ENCODE measurements at places on chromosomes 4 and X.
A peak's percentile ranks its signal among the peaks of the same experiment; 100 is the strongest.

- DNase-seq: no peak
Measured at GRCh38 chr4:104015680-104016079, 295.9 kb upstream of the TACR3 start.

DNA sequence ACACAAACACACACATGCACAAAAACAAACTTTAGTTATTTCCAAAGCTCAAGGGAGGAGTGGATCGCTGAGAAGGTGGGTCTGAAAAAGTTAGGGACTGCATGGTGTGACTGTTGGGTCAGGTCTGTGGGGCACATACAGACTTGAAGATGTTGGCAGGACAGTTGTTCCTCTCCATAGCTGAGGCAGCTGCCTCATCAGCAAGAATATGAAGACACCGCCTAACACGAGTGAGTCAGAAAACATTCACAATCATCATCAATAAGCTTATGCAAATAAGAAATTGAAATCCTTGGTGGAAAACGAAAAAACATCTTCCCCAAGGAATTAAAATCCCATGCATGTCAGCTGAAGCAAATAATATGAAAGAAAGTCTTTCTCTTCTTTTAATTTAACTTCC lies 148.0 kb downstream of the COL25A1 start:
- DNase-seq: no peak

- no peak for DNase-seq
Measured at GRCh38 chrX:132353430-132353829, 134.2 kb upstream of the RAP2C start.

DNA sequence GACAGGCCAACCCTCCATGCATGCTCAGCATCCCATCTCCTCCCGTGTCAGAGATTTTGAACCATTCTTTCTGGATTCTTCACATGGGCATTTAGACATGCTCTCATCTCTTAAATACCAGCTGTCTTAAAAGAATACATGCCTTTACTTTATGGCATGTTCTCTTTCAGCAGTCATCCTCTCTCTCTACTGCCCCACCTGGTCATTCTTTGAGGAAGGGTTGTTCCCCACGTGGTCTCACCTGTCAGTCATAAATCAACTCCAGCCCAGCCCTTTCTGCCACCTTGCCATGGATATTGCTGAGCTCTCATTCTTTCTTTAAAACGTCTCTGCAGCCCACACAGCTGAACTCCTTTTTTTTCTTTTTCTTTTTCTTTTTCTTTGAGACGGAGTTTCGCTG lies 111.3 kb downstream of the ARHGAP10 start:
- no peak for DNase-seq

DNA sequence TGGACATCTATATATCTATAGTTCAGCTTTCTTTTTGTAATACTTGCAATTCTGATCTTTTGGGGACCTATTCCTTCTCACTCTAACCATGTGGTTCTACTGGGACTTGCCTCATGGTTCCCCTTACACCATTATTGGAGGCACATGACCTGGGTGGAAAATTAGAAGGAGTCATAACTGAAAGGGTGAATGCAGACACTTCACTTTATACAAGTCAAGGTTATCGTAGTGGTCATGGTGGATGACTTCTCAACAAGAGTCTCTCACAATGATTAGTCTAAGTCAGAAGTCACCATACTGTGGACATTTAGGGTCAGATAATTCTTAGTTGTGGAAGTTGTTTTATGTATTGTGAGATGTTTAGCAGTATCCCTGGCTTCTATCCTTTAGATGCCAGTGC lies 10.5 kb upstream of the EIF4E start:
- no peak for DNase-seq

DNA sequence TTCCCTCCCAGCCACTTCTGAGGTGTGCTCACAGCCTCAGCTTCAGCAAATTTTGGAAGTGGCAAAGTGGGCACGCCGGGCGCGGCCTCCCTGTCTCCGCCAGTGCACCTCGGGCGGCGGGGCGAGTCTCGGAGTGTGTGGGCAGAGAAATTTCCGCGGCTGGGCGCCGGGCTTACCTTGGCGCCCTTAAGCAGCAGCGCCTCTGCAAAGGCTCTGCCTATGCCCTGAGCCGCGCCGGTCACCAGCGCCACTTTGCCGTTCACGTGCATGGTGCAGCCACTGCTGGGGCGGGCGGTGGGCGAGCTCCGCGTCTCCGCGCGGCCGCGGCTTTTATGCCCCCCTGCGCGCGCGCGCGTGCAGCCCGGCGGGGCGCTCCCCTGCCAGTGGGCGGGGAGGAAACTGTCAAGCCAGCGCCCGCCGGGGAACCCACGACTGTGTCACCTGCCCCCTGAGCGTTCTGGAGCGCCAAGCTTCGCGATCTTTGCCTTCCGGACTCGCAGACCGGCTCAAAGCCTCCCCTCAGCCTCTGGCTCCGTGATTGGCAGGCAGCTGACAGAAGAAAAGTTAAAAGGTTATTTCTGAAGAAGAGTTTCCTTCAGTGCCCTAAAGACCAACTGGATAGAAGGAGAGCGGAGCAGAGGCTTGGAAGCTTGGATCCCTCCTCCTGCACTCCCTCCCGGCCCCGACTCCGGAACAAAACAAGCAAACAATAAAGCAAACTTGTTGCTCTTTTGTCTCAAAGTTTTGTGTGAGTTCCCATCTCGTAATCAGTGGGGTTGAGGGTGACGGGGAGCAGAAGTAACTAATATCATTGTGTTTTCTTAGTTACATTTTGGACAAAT lies at the start of gene HPGD:
Gene HPGD (minus strand): TSS at position 306 of the 842 bp plus-strand sequence. CDS start 37 bp downstream, at position 269.
- peak; percentile 41 for DNase-seq

DNA sequence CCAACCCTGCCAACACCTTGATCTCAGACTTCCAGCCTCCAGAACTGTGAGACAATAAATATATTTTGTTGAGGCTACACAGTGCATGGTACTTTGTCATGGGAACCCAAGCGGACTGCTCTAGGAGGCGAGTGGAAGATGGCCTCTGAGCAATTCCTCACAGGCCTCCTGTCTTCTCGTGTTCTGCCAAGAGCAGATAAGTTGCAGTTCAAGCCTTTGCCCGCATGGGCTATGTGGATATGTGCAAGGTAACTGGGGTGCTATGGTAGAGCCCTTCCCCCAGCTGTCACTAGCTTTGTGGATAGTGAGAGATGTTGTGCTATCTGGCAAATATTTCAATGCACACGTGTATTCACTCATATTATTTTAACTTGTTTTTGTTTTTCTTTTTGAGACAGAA lies 156.0 kb upstream of the BCOR start:
- no peak for DNase-seq

DNA sequence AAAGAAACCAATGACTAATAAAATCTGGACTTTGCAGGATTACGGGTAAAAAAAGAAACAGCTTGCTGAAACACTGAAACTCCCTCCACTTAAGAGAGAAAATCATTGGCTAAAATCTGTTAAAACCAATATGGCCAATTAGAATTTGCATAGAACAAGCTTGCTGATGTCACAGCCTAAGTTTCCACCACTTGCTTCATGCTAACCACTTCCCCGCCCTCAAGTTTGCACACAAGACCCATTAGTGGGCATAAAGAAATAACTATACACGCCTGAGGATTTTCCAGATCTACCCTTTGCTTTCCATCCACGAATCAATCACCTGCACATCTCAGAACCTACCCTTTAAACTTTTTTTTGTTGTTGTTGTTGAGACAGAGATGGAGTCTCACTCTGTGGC lies 42.7 kb upstream of the PHEX start:
- no peak for DNase-seq

DNA sequence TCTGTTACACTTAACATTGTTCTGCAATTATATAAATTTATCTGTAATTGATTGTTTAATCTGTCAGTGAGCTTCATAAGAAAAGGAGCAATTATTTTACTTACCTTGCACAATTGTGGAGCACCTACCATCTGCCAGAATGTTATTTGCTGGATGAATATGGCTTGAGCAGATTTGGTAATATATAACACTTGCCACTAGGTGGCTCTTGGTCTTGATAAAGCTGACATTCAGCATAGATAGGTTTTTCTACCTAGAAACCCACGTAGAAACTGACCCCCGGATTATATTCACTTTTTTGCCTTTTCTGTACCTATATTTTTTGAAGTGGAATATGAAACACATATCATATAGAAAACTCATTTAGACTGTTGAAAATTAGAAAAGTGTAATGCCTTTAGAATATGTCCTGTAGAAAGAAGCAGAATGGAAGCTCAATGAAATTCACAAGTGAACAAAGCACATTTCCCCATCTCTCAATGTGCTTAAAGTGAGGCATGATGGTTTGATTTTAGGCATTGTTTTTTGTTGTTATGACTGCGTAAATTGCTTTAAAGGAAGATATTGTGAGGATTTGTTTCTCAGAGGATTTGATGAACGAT lies 9.5 kb downstream of the RBPJ start:
- no peak for DNase-seq

DNA sequence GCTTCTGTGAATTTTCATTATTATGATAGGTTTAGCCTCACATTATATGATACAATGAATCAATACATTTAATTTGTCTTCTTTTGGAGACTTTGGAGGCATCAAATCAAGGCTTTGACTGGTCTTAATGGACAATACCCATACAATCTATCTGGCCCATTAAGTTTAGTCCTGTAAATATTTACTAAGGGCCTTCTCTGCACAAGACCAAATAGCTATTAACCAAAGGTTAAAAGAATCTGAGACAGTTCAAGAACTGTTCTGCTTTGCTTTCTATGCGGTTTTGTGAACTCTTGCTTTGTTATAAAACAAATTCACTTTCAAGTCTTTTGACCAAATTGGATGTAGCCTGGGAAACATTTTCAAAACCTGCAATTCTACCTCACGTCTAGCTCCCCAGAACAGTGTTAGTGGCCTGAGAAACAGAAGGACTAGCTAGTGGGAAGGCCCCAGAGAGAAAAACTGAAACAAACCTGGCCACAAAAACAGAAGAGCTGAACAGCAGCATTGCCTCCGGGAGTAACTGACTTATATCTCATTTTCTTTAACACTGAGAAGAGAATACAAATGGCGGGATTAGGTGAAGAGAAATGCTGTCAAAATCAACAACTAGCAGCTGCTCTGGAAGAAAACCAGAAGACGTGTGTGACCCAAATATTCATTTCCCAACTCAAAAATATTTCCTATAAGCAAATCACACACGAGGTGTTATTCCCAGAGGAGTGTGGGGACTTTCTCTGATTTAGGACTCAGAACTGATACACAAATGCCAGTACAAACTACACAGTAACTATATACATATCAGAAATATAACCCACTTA lies 548 bp downstream of the TLR1 start:
- DNase-seq: no peak

GRCh38 chrX:2691543-2692220 lies 587 bp downstream of the CD99 start:
- peak; percentile 34 for DNase-seq

GRCh38 chr4:124318292-124318691 lies 394.2 kb downstream of the ANKRD50 start:
- DNase-seq: no peak

DNA sequence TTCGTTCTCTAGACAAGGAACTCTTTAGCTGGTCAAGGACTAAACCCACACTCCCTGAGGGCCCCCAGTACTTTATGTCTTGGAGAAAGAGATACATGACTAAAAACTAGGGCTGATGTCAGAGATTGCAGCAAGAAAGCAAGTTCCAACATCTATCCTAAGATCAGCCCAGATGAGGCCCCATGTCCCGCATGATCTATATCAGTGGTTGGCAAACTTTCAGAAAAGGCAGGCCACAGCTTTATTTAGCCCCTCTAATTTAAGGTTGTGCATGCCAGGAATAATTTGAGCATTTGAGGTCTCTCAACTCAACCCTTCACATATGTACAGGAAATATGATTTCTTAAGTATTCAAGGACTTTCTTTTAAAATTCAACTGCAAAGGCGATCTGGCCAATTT lies 44.1 kb upstream of the FRMD7 start:
- DNase-seq: no peak

DNA sequence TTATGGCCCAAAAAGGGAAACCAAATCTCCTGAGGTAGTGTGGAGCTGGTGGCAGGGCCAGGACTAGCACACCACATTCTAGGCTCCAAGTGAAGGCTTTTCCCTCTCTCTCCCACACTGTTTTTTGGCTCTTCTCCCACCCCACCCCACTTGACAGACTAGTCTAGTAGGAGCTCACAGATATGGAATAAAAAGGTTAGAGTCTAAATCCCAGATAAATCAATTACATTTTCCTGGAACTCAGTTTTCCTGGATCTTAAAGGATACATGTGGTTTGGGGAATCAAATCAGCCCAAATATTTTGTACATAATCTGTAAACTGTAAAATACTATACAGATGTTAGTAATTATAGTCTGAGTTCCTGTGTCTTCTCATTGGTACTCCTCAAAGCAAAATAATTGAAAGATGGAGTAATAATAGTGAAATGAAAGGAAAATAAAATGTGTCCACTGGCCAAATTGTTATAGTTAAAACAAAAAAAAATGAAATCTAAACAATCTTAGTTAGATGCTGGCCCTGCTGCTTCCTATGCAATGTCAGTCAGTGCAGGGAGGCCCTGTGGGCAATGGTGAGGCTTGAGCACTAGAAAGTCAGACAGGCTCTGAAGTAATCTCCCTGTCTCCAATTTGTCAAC lies 370.4 kb upstream of the CPEB2 start:
- DNase-seq: no peak

- no peak for DNase-seq
Measured at GRCh38 chrX:15566244-15566643, 34.5 kb downstream of the ACE2 start.

DNA sequence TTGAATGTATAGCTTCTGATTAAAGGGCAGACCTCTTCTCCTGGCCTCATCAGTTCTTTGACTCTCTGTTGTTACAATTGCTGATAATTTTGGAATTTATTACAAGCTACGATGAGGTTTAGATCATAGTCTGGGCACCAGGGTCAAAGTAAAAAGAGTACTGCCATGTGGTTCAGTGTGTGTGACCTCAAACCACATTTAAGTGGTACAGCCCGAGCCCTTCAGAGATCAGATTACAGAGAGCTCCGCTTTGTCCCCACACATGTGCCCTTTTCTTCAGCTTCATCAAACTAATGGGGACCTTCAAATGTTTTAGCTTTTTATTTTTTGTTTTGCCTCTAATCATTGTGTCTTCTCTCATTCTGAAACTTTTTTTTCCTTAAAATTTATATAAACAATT lies 37.1 kb downstream of the SPANXN2 start:
- no peak for DNase-seq

DNA sequence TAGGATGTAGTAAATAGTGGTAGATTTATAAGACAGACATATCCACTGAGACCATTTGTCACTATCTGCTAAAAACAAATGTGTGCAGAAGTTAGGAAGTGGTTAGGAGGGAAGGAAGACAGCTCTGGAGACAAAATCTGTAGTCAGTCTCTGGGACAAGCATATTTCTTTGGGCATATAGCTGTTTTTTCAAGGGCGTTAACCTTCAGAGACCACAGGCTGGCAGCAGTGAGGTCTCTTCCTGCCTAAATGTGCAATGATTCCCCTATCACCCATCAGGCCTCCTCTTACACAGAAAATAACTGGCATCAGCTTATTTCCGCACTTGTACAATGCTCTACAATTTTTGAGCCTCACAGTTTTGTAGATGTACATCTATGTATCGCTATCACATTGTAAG lies 6.5 kb downstream of the TMEM150C start:
- no peak for DNase-seq

All from activated CD4-positive, alpha-beta T cell treated with anti-CD3 and anti-CD28 coated beads, Interleukin-2, amount 50 U/mL, for 1 hour (primary cell).